ENCODE measurements at places on chromosomes 4 and X.

DNA sequence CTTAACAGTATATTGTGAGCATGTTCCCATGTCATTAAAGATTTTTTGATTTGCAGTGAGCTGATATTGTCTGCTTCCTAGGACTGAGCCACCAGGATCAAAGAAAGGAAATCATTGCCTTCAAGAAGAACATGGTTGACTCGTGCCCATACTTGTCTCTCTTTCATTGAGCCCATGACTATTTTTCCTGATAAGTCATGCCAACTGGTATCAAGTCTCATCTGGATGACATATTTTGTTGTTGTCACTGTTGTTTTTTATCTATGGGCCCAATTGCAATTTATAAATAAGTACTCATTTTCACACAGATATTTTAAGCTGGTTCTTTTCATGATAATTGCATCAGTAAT lies 10.2 kb upstream of the RHOH start:
- DNase-seq = no peak

- no peak for DNase-seq
Observed at GRCh38 chr4:89681219-89681618, 155.7 kb downstream of the SNCA start.

- no peak for DNase-seq
Observed at GRCh38 chr4:175394208-175394607, 417.9 kb downstream of the GPM6A start.

DNA sequence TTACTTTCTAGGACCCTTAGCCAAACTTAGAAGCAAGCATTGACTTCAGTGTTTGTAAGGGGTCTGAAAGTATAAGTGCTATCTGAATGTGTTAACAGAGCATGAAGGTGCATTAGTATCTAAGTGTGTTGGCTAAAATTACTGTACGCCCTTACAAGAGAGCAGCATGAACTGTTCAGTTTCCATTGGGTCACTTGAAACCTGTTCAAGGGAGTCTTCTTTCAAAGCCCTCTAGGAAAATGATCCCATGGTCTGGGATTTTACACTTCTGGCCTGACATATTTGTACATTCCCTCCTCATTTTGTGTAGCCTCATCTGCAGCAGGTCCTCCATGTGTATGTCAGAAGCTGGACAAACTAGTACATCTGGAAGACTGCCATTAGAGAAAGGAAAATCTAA lies 3.2 kb downstream of the PRDX4 start:
- no peak for DNase-seq

DNA sequence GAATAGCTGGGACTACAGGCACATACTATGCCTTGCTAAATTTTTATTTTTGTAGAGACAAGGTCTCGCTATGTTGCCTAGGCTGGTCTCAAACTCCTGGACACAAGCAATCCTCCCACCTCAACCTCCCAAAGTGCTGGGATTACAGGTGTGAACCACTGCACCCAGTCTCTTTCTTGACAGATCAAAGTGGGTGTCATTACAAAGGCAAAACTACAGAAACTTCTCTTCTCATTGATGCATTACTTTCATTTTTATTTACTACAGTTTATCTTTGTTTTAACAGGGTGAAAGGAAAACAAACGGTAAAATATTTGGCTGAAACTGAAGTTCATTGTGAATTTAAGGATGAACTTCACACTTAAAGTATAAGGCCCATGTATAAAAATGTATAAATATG lies 74.6 kb downstream of the NAF1 start:
- no peak for DNase-seq

DNA sequence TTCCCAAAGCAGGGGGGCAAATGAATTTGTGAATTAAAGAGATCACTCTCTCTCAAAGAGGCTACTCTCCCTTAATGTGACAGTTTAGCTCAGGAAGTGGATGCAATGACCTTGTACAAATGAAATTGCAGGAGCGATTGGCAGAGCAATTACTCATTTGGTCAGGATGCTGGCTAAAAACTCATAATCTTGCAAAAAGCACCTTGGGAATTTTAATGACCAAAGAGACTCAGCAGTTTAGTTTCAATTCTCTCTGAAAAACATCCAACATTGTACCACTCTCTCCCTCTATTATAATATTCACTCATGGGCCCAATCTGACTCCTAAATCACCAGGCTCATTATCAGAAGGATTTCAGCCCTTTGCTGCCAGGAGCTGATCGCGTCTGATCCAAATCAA lies 26.1 kb downstream of the PDGFC start:
- no peak for DNase-seq

DNA sequence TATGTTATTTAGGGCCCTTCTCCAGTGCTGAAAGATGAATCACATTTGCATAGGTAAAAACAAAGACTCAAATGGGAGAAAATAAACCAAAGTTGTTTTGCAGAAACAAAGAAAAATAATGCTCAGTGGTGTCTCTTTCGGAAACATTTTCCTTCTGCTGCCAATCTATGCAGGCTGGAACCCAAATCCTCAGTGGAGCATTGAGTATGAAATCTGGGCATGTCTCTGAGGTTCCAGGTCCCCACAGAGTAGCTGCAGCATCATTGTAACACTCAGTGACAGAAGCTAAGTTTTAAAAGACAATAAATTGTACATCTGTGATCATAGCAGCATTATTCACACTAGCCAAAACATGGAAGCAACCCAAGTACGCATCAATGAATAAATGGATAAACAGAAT lies 303.6 kb downstream of the FBXW7 start:
- no peak for DNase-seq

- no peak for DNase-seq
Observed at GRCh38 chrX:97308171-97308570, 424.5 kb downstream of the RPA4 start.

DNA sequence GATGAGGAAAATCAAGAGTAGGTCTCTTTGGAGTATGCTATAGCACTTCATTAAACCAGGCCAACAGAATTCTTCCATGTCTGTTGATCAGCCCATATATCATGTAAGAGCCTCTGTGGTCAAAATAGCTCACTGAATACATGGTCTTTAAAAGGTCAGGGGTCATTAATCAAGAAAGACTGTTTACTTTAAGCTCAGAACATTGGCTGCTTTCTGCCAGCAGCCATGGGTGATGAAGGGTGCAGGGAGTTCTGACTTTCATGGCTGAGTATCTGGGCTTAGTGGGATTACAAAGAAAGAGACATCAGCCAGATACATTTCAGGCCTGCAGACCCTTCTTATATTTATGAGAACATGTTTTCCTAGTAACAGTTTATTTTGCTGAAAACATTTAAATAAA lies 7.1 kb upstream of the C4orf54 start:
- no peak for DNase-seq

DNA sequence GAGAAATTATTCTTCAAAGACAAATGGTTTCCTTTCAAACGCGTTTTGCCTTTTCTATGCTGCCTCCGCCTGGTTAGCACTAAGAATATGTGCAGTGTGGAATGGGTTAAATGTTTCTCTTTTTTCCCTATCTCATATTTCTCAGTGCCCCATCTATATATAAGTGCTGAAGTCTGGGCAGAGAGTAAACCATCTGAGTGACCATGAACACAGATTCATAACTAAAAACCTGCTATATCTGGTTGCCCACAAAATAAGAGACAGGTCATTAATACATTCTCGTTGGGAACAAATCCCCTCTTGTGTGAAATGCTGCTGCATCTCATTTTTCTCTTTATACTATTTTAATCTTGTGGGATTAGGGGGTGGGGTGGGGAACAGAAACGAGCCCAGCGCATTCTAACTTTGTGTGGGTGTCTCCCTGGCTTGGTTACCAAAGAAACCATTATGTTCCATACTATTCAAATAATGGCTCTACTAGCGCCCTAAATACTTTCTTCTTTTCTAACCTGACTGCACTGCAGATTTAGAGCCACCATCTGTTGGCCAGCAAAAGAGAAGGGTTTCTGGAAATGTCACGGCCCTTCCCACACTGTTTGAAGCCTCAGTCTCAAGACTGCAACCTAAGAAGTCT lies 42.2 kb upstream of the PTCHD1 start:
- DNase-seq = no peak

DNA sequence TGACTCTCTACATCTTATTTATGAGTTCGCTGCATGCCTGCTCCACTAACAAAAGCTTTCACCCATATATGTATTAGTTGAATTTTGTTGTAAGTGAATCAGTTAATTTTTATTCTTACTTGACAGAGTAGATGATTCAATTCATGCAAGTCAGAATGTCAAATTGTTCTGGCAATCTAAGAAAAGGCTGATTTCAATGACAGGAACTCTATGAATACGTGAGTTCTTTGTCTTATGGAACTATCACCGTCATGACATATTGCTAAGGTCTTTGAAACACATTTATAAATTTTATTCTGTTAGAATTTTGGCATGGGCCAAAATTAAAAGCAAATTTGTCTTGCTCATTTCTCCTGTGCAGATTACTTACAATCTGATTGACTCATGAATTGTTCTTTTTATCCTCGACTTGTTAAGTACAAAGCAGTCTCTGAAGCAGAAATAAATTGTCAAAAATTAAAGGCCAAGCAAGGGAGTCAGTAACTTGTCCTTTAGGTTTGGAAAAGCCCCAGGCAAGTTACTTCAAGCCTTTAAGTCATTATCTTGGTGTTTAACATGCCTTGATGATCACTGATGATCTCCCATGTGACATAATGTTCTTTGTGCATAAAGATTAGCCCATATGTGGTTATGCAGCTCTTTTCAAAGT lies 89.0 kb upstream of the GC start:
- no peak for DNase-seq

- no peak for DNase-seq
Observed at GRCh38 chrX:103464072-103464773, 55.1 kb downstream of the RAB40A start.

- DNase-seq = no peak
Observed at GRCh38 chr4:112341033-112341432, 43.9 kb downstream of the ALPK1 start.

DNA sequence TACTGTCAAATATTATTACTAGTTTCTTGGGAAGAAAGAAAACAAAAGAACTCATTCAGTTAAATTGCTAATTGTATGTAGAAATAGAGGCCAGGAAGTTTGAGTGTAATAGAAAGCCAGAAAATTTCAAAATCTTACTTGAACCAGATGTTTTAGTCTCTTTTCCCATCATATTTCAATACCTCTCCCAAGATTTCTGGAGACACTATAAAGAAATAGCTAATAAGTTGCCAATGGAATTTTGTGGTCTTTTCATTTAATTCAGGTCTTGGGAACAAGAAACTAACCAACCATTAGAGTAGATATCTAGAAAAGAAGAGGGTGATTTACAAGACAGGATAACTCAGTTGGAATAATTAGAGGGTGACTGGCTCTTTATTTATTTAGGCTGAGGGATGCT lies 112.2 kb downstream of the AGTR2 start:
- no peak for DNase-seq

DNA sequence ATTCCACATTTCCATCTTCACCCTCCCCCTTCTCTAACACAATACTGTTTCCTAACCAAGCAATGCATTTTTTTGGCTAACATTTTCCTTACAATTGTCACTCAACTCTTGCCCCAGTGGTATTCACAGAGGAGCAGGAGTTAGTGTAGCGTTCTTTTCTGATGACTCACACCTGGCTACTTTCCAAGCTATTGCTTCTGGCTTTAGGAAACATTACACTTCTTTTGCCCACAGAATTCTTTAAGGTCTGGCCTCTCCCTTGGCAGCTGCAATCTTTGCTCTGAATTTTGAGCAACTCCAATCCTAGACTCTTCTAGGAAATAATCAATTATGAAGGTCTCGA lies 27.5 kb upstream of the PDGFC start:
- no peak for DNase-seq

GRCh38 chrX:46366381-46367207 lies 178.6 kb downstream of the ZNF674 start:
- DNase-seq = no peak

GRCh38 chr4:1872870-1873269 lies 1.7 kb downstream of the NSD2 start:
- DNase-seq = no peak

DNA sequence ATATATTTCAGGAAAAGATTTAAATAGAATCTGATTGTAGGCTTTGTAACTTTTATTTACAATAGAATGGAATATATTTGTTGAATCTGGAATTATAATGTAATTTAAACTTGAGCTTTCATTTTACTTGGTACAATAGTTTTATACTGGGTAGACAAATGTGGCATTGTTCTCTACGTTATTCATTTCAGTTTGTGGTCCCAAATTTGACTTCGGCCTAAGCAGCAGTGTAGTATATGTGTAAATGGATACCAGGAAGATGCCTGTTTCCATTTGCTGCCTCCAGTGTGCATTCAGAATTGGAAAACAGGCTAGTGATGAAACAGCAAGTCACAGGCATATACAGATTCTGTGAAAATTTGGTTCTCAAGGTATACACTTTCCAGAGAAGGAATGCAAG lies 77.8 kb downstream of the CLDN22 start:
- DNase-seq = no peak

DNA sequence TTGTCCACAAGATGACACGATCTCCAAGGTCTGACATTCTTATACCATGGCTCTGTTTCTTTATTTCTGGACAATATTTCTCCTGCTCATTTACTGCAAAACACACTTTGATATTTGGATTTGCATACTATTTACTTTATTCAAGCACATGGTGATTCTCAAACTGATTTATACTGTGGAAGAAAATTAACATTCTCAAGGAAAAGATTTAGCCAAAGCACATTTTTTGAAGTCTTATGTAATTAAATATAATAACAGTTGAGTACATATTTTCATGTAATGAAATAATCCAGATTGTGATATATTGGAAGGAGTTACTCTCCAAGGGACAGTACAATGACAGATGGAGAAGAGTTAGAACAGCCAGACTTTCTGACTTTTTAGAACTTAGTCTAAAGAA lies 155.8 kb upstream of the CT83 start:
- DNase-seq = no peak

GRCh38 chr4:74072739-74073138 lies 26.3 kb downstream of the CXCL2 start:
- DNase-seq = no peak

GRCh38 chr4:680551-680927 lies 6.2 kb downstream of the MYL5 start:
- no peak for DNase-seq

- no peak for DNase-seq
Observed at GRCh38 chrX:65707151-65707550, 39.7 kb downstream of the MSN start.

GRCh38 chrX:67545893-67546495 lies 2.2 kb downstream of the AR start:
- DNase-seq = no peak

- DNase-seq = no peak
Observed at GRCh38 chr4:153706519-153706918, 22.4 kb downstream of the TLR2 start.

GRCh38 chr4:33161202-33161601 lies 2441.0 kb downstream of the PCDH7 start:
- no peak for DNase-seq

- no peak for DNase-seq
Observed at GRCh38 chr4:71446479-71447081, 107.8 kb downstream of the SLC4A4 start.
